SK-N-SH treated with all-trans-retinoic acid at 6 μM for 48 hours (cell line): ENCODE measurements at places on chromosomes 4 and X.

- ATAC-seq = peak; percentile 69
Observed at GRCh38 chr4:76897536-76898384, at the start of gene SOWAHB. Gene SOWAHB (minus strand): TSS chr4:76898144. CDS start chr4:76897849, 295 bp downstream.

DNA sequence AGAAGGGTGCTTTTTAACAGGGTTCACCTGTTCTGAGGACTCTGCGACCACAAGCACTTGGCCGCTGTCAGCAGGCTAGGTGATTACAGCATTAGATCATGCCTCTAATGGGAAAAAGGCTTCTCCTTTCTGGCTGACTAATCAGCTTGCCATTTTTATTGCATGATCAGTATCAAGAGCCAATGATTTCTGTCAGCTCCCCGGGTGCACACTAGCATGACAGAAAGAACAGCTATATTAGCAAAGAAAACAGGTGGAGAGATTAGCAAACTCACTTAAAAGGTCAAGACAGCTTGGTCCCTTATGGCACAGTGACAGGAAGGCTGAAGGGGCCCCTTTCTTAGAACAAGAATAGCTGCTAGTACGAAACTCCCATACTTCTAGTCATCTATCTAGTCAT lies 170.0 kb downstream of the SMIM20 start:
- peak; percentile 65 for ATAC-seq

- ATAC-seq = no peak
Observed at GRCh38 chr4:8038719-8039251, 99.1 kb upstream of the AFAP1 start.

GRCh38 chrX:9605484-9605883 lies 140.6 kb downstream of the TBL1X start:
- no peak for ATAC-seq

DNA sequence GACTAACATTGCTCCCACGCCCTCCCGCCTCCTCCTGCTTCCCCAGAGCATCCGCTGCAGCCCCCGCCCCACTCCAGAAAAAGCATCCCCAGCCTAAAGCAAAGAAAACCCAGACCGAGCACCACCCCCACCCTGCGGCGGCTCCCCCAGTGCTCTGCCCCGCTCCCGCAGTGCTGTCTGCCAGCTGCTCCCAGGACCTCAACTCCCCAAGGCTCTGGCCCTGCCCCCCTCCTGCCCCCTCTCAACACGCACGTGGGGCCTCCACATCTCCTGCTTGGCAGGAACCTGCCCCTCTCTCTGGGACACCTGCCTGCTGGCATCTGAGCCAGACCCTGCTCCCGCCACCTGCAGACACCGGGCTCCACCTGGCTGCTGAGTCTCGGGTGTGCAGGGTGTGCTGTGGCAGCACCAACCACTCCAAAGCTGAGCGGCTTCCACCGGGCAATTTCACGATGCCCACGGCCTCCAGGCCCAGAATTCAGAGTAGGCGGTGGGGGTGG lies 79.4 kb downstream of the FAM53A start:
- ATAC-seq = peak; percentile 42

DNA sequence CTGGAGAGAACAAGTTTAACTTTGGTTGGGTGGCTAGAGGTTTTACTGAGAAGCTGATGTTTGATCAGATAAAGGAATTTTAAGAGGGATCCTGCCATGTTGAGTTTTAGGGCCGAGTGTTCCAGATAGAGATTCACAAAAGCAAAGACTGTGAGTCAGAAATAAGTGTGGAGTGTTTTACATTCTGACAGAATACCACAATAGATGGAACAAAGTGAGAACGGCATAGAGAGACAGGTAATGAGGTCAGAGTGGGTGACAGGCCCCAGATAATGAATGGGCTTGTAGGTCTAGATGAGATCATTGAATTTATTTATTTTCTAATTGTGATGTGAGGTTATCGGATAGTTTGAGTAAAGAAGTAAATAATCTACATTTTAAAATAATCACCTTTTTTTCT lies 502.6 kb downstream of the EPHA5 start:
- ATAC-seq = no peak
